ENCODE measurements at places on chromosomes 6 and 20.

GRCh38 chr6:145947108-145947720, 16.9 kb downstream of the SHPRH start:
- no peak for DNase-seq

DNA sequence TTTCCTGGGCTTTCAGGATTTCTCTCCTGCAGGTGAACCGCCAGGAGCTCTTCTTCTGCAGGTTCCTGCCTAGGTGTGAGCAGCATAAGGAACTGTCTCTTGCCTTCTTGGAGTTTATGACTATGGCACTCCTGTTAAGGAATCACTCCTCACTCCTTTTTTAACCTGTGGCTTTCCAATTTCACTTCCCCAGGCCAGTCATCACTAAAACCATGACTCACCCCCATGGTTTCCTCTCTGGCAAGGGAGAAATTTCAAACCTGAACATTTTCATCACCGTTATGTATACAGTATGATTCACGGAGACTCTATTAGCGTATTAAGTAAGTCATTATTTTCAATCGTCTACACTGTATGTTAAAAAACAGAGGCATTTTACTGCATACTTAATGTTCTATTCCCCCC, 78.2 kb upstream of the ARID1B start:
- no peak for DNase-seq

DNA sequence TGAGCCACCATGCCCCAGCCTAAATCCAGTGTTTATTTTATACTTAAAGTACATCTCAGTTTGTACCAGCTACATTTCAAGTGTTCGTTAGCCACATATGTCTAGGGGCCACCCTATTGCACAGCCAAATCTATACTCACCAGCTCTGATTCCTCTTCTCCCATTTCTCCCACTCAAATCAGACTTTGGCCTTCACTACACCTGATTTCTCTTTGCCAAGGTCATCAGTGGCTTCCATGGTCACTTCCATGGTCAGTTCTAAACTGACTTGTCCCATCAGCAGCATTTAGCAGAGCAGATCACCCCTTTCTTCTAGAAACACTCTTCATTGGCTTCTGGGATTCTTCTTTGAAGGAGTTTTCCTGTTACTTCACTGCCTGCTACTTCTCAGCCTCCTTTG, 14.1 kb downstream of the GHRH start:
- no peak for DNase-seq

DNA sequence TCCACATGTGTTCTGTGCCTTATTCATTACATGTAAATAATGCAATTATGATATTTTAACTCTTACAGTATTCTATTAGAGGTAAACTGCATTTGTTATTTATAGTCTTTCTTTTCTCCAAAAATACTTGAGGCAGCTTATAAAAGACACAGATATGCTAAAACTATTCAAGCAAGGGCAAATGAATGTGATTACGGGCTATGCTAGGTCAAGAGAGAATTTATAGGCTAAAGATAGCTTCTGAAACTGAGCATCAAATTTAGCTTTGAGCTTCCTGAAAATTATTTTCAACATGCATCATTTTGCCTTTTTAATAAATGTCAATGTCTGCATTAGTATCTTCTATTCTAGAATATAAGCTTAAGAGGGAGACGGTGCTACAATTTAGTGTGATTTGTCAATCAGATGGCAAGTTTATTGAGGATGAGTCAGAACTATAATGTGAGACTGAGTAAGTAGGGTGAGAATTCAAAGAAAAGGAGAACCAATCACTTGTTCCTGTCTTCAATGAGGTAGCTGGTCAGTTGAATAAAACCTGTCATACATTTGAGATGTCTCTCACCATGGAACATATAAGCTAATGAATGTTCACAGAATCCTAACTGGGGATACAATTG, 669.4 kb upstream of the CITED2 start:
- no peak for DNase-seq

GRCh38 chr6:73666393-73666792, 12.6 kb upstream of the SLC17A5 start:
- no peak for DNase-seq

Measured in HL-60 (cell line).